ENCODE measurements at places on chromosomes 3 and 15.

GRCh38 chr3:146217324-146217723, 33.6 kb downstream of the PLSCR4 start:
- DNase-seq: no peak

GRCh38 chr3:81549831-81550230, 211.6 kb downstream of the GBE1 start:
- no peak for DNase-seq

- DNase-seq: no peak
These were observed 60.4 kb downstream of the CCNL1 start for GRCh38 chr3:157099326-157100095.

DNA sequence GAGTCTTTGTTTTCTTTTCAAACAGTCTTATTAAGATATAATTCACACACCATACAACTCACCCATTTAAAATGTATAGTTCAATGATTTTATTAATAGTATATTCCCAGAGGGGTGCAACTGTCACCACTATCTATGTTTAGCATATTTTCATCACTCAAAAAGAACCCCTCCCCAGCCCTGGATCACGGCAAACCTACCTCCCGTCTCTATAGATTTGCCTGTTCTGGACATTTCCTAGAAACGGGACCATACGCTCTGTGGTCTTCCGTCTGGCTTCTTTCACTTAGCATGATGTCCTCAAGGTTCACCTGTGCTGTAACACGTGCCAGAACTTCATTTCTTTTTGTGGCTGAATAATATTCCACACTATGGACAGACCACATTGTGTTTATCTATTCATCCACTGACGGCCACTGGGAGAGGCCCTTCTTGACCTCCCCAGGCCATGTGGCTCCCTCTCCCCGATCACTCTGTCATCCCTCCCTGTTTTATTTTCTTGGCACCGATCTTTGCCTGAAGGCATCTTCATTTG, 56.4 kb downstream of the IQSEC1 start:
- DNase-seq: no peak

DNA sequence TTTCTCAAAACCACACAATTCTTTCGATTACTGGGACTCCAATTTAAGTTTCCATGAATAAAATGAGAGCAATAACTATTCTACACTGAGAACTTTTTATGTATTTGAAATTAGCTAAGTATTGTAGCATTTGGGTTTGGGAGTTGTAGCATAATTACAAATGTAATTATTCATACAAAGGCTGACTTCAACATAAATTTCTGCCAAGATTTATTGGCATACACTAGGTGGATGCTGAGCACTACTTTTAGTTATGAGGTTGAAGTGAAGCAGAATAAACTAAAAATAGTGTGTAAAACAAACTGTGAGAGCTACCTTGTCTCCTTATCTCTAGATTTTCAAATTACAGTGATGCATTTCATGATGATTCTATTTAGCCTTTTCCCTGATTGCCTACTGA, 516.1 kb downstream of the ZNF385D start:
- DNase-seq: no peak

- no peak for DNase-seq
These were observed 21.2 kb downstream of the SLC7A14 start for GRCh38 chr3:170564664-170565063.

GRCh38 chr15:37055481-37055880, 44.9 kb downstream of the MEIS2 start:
- no peak for DNase-seq

DNA sequence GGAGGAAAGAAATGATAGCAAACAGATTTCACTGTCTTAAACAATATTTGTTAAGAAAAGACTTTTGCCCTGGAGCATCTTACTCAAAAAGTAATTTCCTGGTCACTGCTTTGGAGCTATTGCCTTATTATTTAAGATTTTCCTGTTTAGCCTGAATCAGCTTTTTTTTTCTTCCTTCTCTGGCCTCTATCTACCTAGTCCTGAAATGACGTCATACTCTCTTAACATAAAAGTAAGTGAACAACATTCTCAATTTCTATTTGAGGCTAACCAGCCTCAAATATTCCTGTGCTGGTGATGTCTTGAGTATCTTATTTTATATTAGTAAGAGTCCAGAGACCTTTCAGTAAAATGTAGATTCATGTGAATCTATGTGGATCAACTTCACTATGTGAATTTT, 221.9 kb upstream of the ALCAM start:
- no peak for DNase-seq

GRCh38 chr3:15470261-15470660, 42.9 kb downstream of the EAF1 start:
- no peak for DNase-seq

GRCh38 chr3:63351159-63352007, 73.3 kb downstream of the SYNPR start:
- no peak for DNase-seq

- DNase-seq: no peak
These were observed 111.5 kb downstream of the PDZRN3 start for GRCh38 chr3:73513260-73513659.

- DNase-seq: no peak
These were observed 2.7 kb upstream of the SELENOS start for GRCh38 chr15:101280007-101280406.

GRCh38 chr3:133991209-133991608, 38.5 kb downstream of the SLCO2A1 start:
- no peak for DNase-seq
